Left renal pelvis (tissue), 4 donors: ENCODE measurements at places on chromosomes 4 and X. TPM values are rescaled to one million over a fixed set of nuclear protein-coding genes. Genes with fewer than 3 reads are reported as not detected.
A peak's percentile ranks its signal among the peaks of the same experiment; 100 is the strongest.

The TLR7 gene
- polyA plus RNA-seq, result 0.53 TPM

The ASB9 gene
- polyA plus RNA-seq, result 13.3 TPM

DNA sequence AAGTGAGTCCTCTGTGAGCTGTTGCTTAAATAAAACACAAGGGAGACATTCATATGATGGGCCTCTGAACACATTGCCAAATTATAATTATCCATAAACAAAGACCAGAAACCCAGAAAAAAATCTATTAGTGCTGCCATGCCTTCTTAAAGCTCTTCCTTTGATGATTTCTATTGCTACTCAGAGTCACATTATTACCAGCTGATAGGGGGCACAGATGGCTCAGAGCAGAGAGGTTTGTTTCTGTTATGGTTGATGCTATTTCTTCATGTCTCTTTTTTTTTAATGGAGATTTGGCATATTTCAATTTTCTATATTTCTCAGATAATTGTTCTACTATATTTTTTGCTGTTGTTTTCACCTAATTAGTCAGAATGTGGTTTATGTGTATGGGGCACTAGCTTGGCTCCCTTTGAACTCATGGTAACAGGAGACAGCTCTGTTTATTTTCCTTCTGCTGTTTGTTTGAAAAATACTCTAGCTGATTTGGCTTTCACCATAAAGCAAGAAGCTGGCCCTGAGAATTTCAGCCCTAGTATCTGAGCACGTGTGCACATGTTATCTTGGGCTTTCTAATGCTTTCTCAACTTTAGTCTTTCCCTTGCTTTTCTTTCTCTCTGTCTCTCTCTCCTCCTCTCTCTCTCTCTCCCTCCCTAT, 568.8 kb downstream of the PPARGC1A start:
- DNase-seq, result no peak

- no peak for DNase-seq
Observed at GRCh38 chr4:11866391-11866790, 437.7 kb upstream of the HS3ST1 start.

DNA sequence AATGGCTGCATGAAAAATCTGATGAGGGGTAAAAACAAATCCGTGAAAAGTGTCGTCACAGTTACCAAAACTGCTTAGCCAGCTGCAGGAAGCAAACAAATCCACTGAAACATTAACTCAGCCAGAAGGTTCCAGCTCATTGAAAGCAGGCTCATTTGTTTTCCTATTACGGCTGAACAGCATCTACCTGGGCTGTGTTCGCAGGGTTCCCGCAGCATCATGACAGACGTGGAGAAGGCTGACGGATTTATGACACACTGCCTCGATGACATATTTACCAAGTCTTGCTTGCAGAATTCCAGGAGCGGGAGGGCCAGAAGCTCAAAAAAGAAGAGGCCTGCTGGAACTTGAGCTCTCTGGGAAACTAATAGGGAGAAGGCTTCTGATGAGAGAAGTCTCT, 781.1 kb downstream of the RAB28 start:
- DNase-seq, result peak; percentile 8

DNA sequence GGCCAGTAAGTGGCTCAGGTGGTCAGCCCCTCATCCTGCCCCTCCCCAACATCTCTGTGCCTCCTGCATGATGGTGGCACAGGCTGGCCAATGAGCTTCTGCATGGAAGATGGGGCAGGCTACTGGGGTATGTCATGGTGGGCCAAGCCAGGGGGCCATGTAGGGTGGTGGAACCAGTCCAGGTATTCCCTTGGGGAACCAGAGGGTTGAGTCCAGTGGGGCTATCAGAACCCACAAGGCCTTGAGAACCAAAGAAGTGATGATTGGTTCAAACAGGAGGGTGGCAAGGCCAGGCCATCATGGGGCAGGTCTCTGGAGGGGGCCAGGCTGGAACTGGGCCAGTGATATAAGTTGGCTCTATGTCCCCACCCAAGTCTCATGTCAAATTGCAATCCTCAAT, 18.8 kb upstream of the PPP2R2C start:
- no peak for DNase-seq

- DNase-seq, result no peak
Observed at GRCh38 chr4:127309369-127310102, 323.2 kb upstream of the INTU start.

DNA sequence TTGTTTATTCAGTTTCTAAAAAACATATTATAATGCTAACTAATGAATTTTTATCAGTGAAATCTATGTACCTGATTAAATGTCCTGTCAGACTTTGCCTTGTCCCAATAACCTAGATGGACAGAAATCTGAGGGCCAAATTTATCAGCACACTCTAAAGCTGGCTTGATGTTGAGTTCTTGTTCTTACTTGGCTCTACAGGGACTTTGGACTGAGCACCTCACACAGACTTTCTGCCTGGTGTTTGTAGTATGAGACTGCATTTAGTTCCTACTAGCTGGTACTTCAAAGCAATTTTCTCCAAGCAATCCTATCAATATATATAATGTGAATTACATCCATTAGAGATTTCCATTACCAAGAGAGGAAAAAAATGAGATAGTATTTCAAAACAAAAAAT, 37.8 kb downstream of the INTS12 start:
- no peak for DNase-seq

DNA sequence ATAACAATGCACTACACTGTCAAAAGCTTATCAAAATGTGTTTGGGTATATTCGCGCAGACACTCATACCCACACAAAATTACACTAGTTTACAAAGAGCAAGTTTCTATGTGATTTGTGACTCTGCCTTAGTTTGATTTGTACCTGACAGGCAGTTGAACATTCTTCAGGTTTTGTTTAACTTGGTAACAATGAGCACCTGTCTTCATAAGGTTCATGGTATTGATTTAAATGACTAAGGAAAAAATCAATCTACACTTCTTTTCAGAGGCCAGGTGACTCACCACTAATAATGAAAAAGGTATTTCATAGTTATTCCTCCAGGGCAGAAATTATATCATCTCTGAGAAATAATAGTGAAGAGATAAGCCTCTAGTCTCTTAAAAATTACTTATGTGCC, 1114.6 kb upstream of the AGA start:
- no peak for DNase-seq

DNA sequence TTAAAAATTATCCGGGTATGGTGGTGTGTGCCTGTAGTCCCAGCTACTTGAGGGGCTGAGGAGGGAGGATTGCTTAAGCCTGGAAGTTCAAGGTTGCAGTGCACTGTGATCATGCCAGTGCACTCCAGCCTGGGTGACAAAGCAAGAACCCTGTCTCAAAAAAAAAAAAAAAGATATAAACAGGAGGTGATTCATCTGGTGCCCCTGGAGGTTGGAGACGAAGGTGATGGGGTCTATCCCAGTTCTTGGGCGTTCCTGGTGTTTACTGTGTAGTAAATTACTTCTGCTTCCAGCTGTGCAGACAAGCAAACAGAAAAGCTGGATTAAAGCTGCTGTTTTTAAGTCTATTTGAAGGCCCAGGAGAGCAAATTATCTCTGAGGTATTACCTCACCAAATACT, 19.9 kb downstream of the GPKOW start:
- DNase-seq, result no peak
